ENCODE measurements at places on chromosomes 4 and X.

GRCh38 chr4:13992041-13992440 is 364.5 kb upstream of the BOD1L1 start:
- DNase-seq = no peak

DNA sequence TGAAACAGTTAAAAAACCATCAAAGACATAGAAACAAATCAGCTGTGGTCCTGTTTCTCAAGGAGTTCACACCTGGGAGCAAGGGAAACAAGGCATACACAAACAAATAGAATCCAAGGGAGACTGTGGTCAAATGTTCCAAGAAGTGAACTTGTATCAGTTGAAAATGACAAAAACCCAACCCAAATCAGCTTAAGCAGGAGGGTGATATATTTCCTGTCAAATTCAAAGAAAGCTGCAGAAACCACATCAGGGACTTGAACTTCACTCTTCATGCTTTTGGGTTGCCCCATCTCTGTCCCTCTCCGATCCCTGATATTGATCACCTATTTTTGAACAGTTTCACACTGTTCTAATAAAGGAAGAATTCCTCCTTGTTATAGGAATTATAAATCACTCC is 148.6 kb upstream of the FMR1 start:
- no peak for DNase-seq

- DNase-seq = no peak
These were observed 60.7 kb downstream of the WFS1 start for GRCh38 chr4:6330384-6330767.

DNA sequence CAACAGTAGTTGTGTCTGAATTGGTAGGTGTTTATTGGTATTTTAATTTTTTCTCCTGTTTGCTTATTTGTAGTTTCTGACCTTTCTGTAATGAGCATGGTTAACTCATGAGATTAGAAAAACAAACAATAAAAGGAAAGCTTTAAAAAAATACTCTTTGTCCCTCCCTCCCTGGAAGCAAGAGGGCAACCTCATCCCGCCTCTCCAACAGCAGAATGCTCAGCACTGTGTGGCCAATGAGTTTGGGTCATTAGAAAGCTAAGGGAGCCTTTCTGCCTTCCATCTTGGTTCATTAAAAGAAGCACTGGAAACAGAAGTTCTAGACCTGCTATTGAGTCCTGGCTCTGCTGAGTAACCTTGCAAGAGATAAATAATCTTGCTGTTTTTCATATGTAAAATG is 33.9 kb downstream of the TRPC5 start:
- no peak for DNase-seq

DNA sequence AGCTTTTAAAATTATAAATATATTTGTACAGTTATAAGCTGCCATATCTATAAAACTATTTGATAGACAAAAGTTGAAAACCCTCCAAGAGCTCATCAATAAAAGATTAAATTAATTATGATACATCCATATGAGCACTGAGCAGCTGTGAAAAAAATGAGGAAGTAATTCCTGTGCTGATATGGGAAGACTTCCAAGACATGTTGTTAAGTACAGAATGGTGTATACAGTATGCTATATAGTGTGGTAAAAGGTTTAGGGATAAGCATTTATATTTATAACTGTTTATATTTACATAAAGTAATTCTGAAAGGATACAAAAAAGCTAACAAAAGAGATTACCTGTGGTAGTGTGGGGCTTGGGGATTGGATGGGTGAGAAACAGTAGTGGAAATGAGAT is 92.8 kb upstream of the BMP2K start:
- no peak for DNase-seq
